GM13977 (cell line): ENCODE measurements at places on chromosomes 12 and 14.

DNA sequence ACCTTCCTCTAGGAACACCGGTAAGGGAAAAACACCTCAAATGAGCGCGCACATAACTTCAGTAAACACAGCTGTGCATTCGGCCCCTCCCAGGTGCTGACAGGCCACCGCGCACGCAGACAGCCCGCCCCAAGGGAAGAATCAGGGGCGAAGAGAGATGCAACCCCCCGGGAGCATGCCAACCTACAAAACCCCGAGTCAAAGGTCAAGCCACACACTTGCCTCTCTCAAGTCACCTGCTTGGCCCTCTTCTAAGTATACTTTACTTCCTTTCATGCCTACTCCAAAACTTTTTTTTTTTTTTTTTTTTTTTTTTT lies 2.3 kb upstream of the CYP46A1 start:
- DNase-seq: no peak

- peak; percentile 59 for DNase-seq
Measured at GRCh38 chr14:61388173-61388975, 67.0 kb downstream of the PRKCH start.

- DNase-seq: no peak
Measured at GRCh38 chr12:44155358-44155757, 319.5 kb downstream of the TMEM117 start.

- peak; percentile 85 for DNase-seq
Measured at GRCh38 chr12:47755655-47756562, 2.8 kb downstream of the RAPGEF3 start.

DNA sequence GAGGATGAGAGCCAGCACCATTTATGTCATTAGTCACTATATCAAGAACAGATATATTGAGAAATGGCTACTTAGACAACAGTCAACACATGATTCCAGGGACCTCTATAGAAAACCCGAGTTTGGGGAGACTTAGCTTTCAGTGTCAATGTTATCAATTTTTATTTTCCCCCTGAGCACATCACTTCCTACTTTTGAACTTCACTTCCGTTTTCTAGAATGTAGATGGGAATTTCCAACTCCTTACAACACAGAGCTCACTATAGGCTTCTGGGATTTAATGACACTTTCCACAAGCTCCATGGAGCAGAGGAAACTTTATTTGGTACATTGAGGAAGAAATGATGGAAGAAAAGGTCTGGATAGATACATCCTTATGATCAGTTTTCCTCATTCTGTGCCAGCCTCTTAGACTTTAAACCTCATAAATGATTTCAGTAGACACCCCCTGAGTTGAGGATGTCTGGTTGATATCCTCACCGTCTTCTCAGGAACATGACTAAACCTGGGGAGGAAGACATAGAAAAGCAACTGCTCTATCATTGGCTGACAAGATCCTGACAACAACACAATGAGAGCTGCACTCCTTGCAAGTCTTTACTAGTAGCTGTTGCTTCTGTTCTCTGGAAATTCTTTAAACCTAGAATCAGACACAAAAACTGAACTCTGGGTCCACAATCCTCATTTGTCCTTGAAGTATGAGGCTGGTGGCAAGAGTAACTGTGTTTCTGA lies 449.4 kb upstream of the OR4E1 start:
- no peak for DNase-seq
